Gastrocnemius medialis (tissue), 4 donors: ENCODE measurements at places on chromosomes 12 and 14. TPM values are rescaled to one million over a fixed set of nuclear protein-coding genes. Genes with fewer than 3 reads are reported as not detected.

The CCDC184 gene
- 0.94 TPM for total RNA-seq

GRCh38 chr12:9022592-9022991 lies 33.2 kb downstream of the KLRG1 start:
- H3K27ac ChIP-seq = no peak overlapping the region
- H3K4me3 ChIP-seq = no peak overlapping the region
- no peaks in the 10 kb centered on the region for H3K4me1 ChIP-seq
- no peaks in the 10 kb centered on the region for H3K36me3 ChIP-seq

DNA sequence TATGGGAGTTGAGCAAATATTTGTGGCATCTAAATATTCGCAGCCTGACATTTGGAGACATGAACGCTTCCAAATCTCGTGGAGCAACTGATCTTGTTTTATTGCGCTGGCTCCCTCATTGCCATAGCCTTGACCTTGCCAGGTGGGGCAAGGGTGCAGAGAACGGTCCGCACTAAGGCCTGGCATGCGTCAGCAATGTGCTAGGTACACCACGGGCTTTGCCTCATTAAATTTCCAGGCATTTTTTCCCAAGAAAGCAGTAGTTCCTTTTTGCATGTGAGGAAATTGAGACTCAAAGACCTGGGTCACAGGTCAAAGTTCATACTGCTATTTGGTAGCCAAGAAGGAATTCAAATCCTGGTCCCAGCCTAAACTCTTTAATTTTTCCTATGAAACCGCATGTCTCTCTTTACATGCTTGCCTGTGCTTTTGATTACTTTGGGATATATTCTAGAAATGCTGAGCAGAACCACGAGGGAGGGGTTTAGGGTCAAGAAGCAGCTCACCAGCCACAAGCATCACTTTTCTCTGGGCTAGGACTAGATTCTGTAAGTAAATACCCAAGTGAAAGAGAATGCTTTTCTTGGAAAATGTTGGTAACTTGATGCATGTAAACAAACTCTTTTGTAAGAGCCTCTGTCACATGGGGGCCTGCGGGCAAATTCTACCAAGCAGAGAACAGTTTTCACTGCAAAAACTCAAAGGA lies 891.6 kb downstream of the VRK1 start:
- DNase-seq = no peak
- H3K27ac ChIP-seq = no peak overlapping the region

DNA sequence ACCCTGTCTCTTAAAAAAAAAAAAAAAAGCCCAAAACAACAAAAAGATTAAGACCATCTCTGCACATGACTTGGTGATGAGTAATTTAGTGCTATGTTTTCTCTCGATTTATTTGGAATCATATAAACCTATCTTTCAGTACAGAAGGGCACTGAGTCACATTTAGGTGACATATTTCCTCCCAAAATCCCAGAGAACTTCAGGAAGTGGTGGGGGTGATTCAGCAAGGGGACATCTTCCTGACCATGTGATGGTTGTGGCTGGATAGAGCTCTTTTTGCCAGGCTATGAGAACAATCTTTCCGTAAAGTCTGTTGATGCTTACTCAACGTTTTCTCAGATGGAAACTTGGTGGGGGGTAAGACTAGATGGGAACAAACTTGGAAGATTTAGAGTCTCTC lies 50.0 kb downstream of the PPFIBP1 start:
- no peaks in the 10 kb centered on the region for H3K27me3 ChIP-seq
- peaks cover 24% of the 10 kb centered on the region for H3K4me1 ChIP-seq
- no peaks in the 10 kb centered on the region for H3K36me3 ChIP-seq
- DNase-seq = no peak
- no peak overlapping the region for H3K4me3 ChIP-seq

GRCh38 chr12:92064422-92064821 lies 81.2 kb downstream of the BTG1 start:
- H3K27ac ChIP-seq = no peak overlapping the region
- no peak overlapping the region for H3K4me3 ChIP-seq
- H3K36me3 ChIP-seq = no peaks in the 10 kb centered on the region
- no peaks in the 10 kb centered on the region for H3K4me1 ChIP-seq
- no peak for DNase-seq

GRCh38 chr12:58819985-58820384 lies 100.3 kb downstream of the LRIG3 start:
- H3K27ac ChIP-seq = no peak overlapping the region
- H3K36me3 ChIP-seq = no peaks in the 10 kb centered on the region
